NCI-H524 (cell line): ENCODE measurements at places on chromosomes 6 and 20.

DNA sequence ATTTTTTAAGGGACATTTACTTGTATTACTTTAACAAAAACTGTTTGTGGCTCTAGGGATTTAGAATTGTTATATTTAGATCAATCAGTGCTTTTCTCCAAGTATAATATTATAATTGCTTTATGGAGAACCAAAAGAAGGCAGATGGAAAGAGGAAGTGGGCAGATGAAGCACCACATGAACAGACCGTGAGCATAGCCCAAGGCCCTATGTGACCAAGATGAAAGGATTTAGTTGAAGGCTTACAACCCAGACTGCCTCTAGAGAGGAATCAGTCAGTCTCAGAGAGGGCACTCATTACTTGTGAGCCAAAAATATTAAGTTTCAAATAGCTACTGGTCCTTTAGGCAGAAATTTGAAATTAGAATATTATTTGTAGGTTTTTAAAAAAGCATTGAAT, 102.3 kb upstream of the IMPG1 start:
- DNase-seq: no peak

DNA sequence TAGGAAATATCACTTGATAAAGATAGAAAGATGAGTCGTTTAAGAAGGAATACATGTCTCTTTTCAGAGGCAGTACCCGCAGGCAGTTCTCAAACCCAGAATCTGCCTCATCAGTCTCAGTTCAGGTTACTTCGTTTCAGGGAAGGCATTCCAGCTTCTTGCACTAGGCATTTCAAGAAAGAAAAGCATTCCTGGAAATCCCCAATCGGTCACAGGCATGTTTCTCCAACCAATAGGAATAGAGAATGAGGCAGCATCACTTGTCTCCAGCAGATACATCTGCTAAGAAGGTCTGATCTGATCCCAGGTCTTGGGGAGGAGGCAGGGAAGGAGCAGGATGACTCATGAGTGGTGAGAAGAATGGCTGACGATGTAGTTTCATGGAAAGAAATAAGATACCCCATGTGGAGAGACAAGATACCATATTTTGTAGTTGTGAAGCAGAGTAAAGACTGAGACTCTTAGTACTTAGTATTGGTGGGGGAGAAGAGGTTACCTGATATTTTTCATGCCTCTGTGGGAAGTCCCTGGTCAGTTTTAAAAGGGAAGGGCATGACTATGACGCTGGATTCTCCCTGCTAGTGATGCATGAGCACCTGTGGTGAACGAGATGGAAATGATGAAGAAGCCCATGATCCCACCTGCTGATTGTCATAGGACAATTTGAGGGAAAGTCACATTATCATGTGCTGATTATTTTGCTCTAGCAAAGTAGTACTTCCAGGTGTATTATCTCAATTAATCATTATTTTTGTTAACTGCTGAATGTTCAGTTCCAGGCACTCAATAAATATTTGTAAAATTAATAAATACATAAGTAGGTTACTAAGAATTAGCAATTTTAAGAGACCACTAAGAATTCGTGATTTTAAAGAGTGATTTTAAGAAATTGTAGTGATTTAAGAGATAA, 20.3 kb upstream of the HLA-DRB1 start:
- no peak for DNase-seq

DNA sequence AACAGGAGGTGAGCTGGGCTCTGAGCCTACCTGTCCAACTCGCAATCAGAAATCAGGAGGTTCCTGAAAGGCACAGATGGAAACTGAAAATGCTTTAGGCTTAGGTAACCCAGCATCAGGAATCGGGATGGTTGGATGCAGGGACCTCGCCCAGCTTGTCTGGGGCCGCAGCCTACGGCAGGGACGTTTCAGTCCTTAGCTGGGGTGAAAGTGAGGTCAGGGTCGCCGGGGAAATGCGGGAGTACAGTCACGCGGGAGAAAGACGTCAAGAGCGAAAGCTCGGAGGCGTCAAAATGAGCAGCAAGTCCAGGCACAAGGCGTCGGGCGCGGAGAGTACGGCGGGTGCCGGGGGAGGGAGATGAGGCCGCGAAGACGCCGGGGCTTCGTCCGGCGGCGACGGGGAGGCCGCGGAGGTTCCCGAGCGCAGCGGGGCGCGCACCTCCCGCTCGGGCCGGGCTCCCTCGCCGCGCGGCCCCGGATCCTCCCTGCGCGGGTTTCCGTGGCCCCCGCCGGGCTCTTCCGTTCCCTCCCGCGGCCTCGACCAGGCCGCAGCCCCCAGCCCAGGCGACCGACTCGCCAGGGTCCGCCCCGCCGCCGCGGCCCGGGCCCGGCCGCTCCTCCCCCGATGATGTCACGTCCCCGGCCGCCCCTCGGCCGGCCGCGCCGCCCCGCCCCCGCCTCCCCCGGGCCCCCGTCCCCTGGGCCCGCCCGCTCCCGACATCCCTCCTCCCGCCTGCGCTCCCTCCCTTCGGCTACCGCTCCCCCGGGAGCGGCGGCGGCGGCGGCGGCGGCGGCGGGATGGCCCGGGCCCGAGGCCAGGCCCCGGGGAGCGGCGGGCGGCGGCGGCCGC, at the start of gene EBF4:
Gene EBF4, plus strand, starts transcription at position 745 of the 850 bp plus-strand sequence. CDS start 866 bp downstream, outside the sequence.
- peak; percentile 29 for DNase-seq

DNA sequence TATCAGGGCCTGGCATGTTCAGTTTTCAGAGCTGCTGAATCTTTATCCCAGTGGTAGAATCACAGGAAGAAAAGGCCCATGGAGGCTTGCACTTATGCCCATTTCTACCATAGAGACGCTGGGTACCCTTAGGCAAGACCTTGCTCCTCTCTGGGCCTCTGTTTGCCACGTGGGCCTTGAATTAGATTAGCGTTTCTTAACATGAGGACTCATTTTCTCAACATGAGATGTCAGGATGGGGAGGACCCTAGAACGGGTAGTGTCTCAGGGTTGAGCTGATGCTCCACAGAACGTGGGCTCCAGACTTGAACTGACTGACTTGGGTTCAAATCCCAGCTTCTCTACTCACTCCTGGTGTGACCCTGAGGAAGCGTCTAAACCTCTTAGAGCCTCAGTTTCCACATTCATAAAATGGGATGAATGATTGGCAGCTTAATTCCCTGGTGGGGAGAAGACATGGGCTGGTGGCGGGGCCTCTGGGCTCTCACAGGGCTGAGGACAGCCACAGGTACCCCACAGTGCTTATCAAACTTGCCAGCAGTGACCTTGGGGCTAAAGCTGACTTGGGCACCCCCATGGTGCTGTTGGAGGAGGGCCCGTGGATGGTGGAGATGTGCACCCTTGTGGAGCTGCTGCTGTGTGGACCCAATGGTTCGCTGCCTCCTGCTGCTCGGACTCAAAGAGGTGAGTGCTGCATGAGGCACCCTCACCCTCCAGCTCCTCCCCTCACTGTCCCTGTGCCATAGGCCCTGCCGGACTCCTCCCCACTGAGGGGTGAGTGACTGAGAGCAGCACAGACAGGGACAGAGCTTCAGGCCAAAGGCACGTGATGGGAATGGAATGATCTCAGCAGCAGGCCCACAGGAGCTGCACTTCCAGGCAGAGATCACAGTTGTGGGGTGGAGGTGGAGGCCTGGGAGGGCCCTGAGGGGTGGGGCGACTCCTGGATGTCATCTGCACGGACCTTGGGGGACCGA, 28.2 kb downstream of the SUN5 start:
- no peak for DNase-seq

- DNase-seq: no peak
Measured at GRCh38 chr20:1844325-1845162, 50.7 kb upstream of the SIRPA start.

GRCh38 chr6:134097114-134097707, 44.8 kb upstream of the SLC2A12 start:
- peak; percentile 78 for DNase-seq

DNA sequence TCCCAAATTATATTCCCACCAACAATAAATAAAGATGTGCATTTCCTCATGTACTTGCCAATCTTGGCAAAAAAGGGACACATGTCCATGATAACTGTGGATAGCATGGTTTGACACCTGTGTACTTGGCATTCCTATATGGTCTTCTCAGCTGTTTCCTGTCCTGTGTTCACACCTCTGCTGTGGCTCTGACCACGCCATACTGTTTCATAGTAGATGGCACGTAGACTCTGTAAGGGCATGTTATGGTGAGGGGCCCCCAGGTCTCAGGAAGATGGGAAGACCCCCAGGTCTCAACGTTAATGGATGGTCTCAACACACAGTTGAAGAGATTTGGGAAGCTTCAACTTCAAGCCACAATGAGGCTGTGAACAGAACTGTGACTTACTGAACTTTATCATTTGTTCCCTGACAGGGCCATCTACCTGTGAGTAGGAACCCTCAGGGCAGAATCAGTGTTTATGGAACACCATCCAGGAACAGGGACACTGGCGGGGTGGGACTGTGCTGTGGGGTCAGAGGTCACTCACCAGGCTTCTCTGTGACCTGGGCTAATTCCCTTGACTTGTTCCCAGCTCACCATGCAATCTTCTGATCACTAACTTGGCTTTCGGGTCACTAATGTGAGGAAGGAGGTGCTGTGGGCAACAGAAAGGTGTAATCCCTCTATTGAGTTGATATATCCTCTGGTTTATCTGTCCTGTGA, 11.8 kb downstream of the ZBTB24 start:
- DNase-seq: no peak

GRCh38 chr6:142671791-142672190, 273.2 kb downstream of the HIVEP2 start:
- no peak for DNase-seq

GRCh38 chr6:51928320-51928719, 159.1 kb downstream of the PKHD1 start:
- DNase-seq: no peak

GRCh38 chr6:3453413-3454272, 3.2 kb downstream of the SLC22A23 start:
- DNase-seq: no peak

DNA sequence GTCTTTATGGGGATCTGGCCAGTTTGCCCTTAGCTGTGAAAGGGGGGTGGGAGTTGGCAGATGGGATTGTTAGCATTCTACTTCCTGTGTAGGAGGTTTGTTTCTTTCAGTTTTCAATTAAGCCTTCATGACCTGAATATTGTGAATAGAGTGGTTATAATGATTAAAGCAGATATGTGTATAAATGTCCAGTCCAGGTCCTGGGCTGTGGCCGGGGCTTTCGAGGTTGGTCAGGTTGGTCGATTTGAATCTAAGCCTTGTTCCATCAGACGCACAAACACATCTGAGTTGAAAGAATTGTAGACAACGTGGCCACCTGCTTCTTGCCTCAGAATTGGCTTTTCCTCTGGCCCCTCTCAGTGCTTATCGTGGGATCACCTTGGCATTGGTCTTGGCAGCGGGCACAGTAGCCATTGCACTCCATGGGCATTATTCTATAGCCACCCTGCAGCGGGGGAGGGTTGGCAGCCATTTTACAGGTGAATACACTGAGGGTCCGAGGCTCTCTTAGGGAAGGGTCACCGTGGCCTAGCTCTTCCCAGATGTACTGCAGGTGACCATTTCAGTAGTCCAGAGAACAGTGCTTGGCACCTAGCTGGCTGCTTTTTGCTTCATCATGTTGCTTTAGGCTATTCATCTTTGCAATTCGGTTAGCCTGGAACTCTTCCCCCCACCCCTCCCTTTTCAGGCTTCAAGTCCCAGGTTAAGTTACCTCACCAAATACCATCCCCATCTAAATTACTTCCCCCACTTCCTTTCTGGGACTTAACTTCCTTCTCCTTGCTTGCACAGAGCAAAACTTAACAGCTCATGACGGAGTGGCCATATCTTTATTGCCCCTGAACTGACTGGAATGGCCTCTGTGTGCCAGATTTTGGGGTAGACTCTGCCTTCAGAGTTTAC, 1.1 kb downstream of the RNF114 start:
- peak; percentile 26 for DNase-seq

DNA sequence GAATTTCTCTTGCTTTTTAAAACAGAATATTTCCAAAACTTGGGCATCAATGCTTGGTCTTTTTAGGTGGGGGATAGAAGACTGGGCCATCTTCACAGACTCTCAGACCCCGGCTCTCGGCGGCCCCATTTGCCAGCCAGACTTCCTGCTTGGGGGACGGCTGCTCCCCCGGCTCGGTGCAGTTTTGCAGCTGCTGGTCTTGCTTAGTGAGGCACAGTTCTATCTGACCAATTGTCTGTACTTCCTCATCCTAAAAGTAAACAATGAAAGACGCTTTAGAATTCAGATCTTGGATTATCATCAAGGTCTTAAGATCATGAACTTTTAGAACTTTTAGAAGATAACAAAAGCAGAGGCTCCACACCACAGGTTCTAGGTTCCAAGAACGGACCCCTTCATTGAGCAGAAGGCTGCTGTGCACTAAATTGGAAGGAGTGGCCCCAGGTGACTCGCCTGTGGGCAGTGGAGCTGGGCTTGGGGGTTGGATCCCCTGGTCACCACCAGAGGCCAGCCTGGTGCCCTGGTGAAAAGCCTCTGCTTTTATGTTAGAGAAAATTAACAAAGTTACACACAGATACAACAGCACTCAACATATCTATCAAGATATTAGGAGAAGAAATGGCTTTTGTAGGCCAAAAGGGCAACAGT, 26.7 kb downstream of the RNASET2 start:
- DNase-seq: no peak

GRCh38 chr6:81819767-81820166, 67.3 kb upstream of the TENT5A start:
- no peak for DNase-seq

- no peak for DNase-seq
Measured at GRCh38 chr6:52547647-52548352, 29.1 kb downstream of the TRAM2 start.
